ENCODE measurements at places on chromosomes 12 and 14.

DNA sequence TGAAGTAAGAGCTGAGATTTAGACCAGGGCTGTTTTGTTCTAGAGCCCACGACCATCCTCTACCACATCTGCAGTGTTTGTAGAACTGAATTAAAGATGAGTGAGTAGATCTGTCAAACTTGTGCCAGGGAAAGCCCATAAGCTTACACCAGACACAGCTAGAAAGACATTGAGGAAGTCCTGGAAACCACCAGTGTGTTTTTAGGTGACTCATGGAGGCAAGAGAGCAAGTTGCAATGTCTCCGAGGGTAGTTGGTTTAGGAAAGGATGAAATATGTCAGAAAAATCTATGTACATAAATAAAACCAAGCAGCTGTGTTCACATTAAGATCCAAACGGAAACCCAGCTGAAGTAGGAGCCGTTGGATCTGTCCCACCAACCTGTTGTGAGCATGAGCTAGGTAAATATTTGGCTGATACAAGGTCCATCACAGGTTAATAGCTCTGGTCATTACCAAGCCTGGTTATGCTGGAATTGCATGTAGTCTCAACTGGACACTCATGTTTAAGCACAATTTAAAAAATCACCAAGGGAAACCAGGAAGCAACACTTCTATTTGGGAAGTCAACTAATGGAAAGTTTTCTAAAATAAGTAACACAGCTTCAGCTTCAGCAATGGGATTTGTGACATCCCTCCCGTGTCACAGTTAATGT is 49.9 kb upstream of the PLEKHG3 start:
- no peak for DNase-seq

- DNase-seq = no peak
Measured at GRCh38 chr14:93825235-93825553, 36.9 kb upstream of the PRIMA1 start.

DNA sequence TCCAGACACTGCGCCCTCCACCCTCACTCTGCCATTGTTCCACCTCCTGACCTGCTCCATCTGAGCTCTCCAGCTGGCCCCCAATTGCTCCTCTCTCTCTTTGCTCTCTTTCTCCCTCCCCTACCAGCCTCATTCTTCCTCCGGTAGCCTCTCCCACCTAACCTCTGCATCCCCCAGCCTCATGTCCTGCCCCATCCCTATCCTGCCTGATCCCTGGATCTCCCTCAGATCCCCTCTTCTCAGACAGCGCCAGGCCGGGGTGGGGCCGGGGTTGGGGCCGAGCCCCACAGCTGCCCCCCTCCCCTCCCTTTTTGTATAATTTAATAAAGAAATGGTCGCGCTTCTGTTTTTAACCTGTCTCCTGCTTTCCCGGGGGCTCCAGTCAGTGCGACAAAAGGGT is 1.7 kb upstream of the LAG3 start:
- DNase-seq = no peak

DNA sequence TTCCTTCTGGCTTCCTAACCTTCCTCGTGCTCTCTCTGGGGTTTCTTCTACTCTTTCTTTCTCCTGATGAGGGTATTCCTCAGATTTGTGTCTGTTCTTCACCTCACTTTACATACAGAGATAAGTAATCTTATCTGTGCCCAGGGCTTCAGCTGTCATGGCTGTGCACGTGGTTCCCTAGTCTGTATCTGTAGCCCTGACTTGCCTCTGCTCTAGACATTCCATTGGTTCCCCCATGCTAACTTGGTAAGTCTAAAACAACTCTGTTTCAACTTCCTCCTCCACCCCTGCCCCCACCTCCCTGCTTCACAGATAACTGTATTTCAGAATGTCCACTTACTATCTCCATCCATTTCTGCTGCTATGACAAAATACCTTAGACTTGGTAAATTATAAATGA is 10.8 kb downstream of the DIP2B start:
- DNase-seq = no peak

GRCh38 chr12:124767066-124767821 is 96.4 kb downstream of the SCARB1 start:
- DNase-seq = peak; percentile 81

DNA sequence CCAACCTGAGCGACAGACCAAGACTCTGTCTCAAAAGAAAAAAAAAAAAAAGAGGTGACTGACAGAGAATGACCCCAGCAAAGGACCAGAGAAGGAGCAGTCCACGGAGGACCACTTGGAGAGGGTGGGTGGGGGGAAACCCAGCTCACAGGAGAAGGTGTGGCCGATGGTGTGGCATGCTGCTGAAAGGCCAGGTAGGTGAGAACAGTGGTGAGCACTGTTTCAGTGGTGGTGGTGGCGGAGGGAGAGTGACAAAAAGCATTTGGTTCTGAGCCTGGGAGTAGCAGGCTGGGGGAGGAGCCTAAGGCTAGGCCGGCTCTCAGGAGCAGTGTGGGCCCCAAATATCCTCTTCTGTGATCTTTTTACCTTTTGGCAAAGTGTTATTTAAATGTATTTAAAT is 63.8 kb downstream of the IRF2BPL start:
- DNase-seq = no peak

DNA sequence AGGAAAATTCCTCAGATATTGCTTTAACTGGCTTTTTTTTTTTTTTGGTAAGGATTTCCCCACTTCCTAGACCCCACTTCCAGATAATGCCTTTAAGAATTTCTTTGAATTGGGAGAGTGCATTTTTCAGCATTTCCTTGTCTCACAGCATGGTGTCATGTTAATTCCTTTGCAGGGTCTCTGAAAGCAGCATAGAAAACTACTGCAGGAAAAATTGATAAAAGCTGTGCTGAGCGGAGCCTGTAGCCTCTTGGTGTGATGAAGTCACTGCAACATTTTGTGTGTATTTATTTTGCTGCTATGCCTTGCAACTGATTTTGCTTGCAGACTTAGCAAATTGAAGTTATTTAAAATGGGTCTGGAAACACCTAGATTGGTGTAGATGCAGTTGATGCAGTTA is 2.7 kb downstream of the ANO4 start:
- DNase-seq = no peak

- no peak for DNase-seq
Measured at GRCh38 chr12:66589095-66589494, 89.8 kb downstream of the GRIP1 start.

- peak; percentile 38 for DNase-seq
Measured at GRCh38 chr14:63770187-63770807, 42.4 kb upstream of the SGPP1 start.

GRCh38 chr14:51619561-51619960 is 32.1 kb upstream of the FRMD6 start:
- DNase-seq = no peak

DNA sequence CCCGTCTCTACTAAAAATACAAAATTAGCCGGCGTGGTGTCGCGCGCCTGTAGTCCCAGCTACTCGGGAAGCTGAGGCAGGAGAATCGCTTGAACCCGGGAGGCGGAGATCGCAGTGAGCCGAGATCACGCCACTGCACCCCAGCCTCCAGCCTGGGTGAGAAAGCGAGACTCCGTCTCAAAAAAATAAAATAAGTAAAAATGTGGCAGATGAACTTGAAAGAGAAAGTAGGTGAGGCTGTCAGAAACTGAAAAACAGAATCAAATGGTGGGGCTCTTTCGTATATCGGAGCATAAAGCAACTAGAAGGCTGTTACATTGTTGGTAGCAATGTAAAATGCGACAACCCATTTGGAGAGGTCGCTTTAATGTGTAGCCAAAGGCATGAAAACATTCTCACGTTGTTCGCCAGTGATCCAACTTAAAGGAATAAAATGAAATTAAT is 767 bp upstream of the CCNT1 start:
- DNase-seq = no peak
